ENCODE measurements at places on chromosomes 4 and X.

DNA sequence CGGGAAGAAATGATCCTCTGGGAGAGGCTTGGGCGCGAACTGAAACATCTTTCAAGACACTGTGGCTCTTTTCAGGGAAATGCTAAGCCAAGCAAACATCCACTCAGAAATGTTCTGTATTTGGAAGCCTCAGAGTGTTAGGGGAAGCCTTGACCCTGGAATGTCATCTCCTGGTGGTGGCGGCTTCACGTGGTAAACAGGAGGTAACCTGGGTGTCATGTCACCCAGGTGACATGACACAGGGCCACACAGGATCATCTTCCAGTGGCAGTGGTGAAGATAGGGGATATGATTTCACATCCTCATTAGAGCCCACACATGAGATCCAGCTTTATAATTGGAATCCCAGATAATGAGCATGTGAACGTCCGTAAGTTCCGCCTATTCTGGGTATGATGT is 140.0 kb downstream of the TBL1X start:
- no peak for DNase-seq

DNA sequence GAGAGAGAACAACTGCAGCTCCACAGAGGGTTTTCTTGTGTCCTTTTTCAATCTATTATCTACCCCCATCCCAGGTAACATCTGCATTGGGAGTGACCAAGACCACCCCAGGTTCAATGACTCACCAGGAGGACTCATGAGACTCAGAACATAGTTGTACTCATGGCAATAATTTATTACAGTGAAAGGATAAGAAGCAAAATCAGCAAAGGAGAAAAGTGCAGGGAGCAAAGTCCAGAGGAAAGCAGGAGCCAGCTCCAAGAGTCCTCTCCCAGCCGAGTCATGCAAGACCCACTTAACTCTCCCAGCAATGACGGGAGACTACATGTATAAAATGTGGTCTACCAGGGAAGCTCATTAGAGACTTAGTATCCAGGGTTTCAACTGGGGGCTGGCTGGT is 129.5 kb upstream of the RBPJ start:
- DNase-seq = no peak

DNA sequence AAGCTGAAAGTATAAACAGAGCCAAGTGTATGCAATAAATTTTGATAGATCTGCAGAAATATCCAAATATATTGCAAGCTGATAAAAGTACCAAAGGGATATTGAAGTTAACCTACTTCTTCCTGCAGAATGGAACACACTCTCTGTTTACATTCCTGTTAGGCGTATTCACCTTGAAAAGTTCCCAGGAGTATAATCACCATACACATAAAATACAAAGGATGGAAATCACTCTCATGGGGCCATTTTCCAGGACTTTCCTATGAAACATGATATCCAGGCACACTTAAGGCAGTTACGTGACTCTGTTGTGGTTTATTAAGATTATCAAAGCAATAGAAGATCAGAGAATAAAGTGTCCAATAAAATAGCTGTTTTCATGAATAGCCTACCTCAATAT is 1142.3 kb downstream of the NLGN4X start:
- no peak for DNase-seq

DNA sequence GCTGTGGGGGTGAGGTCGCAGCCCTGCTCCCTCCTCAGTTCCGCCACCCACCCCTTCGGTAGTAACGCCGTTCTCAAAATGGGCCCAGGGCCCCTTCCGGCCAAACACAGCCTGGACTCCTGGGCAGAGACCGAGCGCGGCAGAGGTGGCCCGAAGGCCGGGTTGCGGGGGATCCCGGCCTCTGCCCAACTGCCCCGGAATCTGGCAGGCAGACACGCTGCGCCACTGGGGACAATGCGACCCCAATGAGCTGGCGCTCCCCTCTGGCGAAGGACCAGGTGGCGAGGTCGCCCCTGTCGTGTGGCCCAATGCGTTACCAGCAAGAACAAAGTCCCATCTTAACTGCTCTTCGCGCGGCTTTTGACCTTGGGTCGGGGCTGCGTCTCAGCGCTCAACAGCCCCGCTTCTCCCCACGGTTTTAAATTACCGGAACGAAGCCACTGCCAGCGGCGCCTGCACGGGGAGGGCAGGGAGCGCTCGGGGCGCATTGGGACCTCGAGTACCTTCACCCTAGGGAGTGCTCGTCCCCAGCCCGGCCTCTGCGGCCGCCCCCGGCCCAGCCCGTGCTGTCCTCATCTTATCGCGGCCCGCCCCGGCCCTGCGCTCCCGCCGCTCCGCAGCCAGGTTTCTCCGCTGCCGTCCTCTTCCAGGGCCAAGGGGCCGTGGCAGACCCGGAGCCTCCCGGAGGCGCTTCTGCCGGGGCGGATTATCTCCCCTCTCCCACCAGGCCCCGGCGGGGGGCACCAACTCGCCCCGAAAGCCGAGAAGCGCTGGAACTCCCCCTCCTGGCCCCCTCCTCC is 22.2 kb upstream of the HMX1 start:
- no peak for DNase-seq

Data from NCI-H2081 treated with DMSO at 0.1 percent for 48 hours (cell line).